ENCODE measurements at places on chromosomes 4 and X.

DNA sequence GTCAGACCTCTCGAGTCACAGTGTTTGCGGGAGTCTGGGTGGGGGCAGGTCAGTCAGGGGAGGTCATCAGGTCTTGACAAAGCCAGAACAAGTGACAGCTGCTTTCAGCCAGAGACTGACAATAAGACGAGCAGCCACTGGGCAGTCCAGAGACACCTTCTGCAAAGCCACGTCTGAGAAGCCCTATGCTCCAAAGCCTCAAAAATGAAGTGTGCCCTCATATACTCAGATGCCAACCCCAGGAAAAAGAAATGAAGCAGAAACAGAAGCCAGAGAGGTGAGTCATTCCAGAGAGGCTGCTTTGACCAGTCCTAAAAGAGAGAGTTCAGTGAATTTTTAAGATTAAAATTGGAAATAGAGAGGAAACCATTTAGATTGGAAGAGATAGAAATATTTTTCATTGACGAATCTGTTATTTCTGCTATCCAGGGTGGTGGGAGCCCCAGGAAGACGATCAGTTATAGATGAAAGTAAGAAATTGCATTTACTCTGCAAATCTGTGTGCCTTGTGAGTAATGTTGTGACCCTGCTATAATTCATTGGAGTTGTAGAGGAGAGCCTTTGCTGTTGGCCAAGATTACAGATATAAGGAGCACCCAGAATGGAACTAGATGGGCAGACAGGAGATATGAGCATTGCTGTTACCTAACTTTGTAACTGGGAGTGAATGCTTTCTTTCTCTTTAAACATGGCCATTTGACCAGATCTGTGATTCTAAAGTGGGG lies 77.9 kb downstream of the LRRC66 start:
- DNase-seq: no peak

GRCh38 chr4:56637154-56637553 lies 43.9 kb downstream of the HOPX start:
- no peak for DNase-seq

DNA sequence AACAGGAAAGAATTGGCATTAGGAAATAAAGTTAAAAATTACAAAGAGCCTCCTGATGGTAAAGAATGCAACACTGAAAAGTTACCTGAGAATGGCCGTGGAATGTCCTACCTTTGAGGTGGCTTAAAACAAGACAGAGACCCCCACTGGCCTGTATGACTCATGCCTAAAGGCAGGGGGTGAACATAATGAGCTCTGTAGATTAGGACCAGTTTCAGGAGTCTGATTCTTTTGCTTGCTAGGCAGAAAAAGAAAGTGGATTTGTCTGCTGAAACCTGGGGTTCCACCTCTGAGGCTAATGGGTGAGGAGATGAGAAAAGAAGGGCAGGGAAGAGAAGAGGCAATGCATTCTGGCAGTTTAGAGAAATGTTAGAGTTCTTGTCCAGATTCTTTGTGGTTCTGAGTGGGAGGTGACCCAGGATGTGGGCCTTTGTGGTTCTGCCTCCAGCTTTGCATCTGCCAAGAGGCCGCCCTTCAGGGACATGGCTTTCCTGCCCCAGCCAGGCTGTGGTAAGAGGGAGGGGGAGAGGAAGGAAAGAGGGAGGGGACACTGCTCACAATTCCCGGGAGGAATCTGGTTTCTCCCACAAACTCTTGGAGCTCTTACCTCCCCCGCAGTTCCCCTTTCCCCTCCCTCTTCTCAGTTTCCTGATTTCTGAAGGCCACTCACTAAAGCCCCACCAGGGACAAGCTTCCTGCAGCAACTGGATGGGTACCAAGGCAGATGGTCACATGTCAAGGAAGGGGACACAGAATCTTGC lies 109.6 kb downstream of the EFNB1 start:
- no peak for DNase-seq

- DNase-seq: no peak
Observed at GRCh38 chr4:8384397-8385060, 56.0 kb downstream of the ACOX3 start.

GRCh38 chrX:132877954-132878536 lies 80.4 kb downstream of the HS6ST2 start:
- DNase-seq: no peak

DNA sequence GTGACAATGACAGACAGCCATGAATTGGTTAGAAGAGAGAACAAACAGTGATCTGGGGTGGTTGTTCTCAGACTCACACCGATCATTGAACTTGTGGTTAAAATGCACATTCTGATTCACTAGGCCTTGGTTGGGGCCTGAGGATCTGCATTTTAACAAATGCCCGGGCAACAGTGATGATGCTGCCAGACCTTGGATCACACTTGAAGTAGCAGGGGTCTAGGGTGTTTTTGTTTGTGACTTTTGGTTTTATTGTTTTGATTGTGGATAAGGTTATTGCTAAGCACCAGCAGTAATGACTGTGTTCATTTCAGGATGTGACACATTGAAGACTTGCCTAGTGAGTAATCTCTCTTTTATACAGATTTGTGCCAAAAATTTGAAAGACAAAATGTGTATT lies 36.5 kb downstream of the TXLNG start:
- no peak for DNase-seq

DNA sequence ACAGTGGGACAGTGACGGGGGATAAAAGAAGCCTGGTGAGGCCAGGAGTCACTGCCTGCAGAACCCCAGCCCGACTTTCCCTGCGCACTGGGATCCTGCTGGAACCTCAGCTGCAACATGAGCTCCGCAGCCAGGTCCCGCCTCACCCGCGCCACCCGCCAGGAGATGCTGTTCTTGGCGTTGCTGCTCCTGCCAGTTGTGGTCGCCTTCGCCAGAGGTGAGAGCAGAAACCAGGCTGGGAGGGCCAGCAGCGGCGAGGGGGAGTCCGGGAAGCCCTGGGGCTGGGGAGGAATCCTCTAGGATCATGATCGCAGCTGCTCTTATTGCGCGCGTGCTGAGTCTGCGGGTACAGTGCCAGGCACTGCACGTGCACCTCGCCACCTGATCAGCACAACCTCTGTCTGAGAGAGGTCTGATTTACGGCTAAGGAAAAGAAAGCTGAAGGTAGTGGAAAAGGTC lies at the start of gene PF4V1:
Gene PF4V1 (plus strand): TSS at position 51 of the 459 bp plus-strand sequence. CDS start 67 bp downstream, at position 118.
- DNase-seq: no peak

- DNase-seq: no peak
Observed at GRCh38 chr4:7762376-7763030, 177.2 kb downstream of the AFAP1 start.

DNA sequence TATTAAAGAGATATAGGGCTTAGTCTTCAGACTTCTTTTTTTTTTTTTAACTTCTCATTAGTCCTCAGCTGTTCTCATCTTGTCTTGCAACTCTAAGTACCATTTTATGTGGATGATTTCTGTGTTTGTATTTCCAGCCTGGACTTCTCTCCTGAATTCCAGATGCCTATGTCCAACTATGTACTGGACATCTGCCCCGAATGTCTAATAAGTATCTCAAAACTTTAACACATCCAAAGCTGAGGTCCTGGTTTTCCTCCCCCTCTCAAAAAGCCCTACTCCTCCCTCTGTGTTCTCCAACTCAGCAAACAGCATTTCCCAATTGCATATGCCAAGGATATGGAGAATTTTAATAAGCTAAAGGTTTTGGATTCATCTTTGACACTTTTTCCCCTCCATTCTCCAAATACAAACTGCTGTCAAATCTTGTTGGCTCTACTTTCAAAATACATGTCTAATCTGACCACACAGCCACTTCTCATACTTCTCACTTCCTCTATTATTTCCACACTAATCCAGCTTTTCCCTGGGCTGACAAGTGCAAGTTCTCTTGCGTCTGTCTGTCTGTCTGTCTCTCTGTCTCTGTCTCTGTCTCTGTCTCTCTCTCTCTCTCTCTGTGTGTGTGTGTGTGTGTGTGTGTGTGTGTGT lies 79.8 kb downstream of the CLCN5 start:
- peak; percentile 24 for DNase-seq

GRCh38 chr4:127506283-127506682 lies 126.5 kb upstream of the INTU start:
- no peak for DNase-seq

- no peak for DNase-seq
Observed at GRCh38 chr4:159127745-159128518, 25.1 kb downstream of the RAPGEF2 start.

- DNase-seq: no peak
Observed at GRCh38 chr4:181085557-181085956, 1157.6 kb upstream of the TENM3 start.

- no peak for DNase-seq
Observed at GRCh38 chr4:26493461-26493860, 3.2 kb upstream of the CCKAR start.

DNA sequence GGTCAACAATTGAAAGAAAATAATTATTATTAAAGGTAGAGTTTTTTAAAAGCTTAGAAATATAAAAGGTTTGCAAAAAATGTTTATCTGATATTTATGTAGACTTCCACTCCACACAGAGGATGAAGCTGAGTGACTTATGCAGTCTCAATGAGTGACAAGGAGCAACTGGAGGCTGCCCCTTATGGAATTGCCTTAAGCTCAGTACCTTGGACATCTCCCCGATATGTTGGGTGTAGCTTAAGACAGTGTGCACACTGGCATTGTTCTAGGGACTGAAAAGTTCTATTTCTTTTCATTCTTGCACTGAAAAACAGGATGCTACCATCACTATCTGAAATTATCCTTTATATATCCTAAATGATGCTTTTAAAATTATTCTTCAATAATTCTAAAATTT lies 292.1 kb downstream of the PRDM5 start:
- DNase-seq: peak; percentile 24

- DNase-seq: no peak
Observed at GRCh38 chr4:132227151-132227856, 921.8 kb upstream of the PCDH10 start.

GRCh38 chrX:150935467-150935866 lies 37.0 kb upstream of the CD99L2 start:
- DNase-seq: no peak

DNA sequence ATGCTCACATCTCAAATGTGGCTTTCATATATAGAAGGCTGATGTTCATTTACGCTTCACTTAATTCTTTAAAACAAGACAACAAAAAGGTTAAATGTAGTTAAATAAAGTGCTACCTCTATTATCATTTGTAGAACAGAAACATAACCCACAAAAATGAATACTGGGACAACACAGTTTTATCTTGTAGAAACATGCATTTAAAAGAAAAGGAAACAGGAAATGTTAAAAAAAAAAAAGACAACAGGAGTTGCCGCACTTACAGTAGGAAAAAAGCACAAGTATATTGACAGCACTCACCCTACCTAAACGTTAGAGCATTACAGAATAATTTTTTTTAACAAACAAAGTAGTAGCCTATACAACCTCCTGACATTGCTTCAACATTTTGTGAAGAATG lies 4.8 kb downstream of the THOC2 start:
- no peak for DNase-seq

DNA sequence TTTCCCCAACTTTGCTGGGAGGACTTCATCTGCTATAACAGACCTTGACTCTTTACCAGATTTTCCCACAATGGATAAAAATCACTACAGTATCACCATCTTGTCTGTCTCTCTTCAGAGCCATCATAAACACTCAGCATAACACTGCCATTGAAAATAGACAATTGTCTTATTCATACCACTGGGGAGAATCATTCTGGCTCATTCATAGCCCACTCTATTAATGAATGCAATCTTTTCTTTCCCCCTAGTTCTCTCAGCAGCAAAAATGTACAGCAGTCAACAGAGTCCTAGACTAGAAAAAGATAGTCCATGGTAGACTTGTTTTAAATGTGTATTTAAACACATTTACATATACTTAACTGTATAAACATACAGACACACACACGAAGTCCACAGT lies 19.2 kb downstream of the SLC9A7 start:
- DNase-seq: no peak

GRCh38 chr4:159237975-159238374 lies 135.1 kb downstream of the RAPGEF2 start:
- DNase-seq: no peak

GRCh38 chrX:140034916-140035315 lies 69.6 kb upstream of the CXorf66 start:
- DNase-seq: peak; percentile 20

Measured in Kasumi-1 (cell line).